Stimulated activated CD8-positive, alpha-beta memory T cell treated with anti-CD3 and anti-CD28 coated beads, Interleukin-7, amount 100 ng/mL, for 24 hours (primary cell): ENCODE measurements at places on chromosomes 11 and 22.

- DNase-seq = no peak
These were observed 147.5 kb downstream of the PARVA start for GRCh38 chr11:12524865-12525264.

DNA sequence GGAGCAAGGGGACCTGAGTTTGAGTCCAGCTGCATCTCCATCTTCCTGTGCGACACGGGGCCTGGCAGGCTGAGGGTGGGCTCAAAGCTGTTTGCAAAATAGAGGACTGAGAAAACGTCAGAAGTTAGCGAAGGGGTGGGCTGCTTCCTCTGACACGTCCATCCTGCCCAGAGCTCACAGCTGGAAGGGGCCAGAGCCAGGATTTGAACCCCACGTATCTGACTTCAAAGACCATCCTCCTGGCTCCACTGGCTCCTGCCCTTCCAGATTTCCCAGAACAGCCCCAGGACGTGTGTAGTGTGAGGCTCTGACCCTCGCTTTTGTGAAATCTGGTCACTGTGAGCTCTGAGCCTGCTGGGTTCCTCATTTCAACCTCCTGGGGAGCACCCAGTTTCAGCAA lies 56.3 kb downstream of the CD82 start:
- no peak for DNase-seq

- no peak for DNase-seq
These were observed 5.4 kb downstream of the SMCO4 start for GRCh38 chr11:93537767-93538261.

- no peak for DNase-seq
These were observed 165.0 kb downstream of the BRD1 start for GRCh38 chr22:49662681-49663080.
